A549 (cell line): ENCODE measurements at places on chromosomes 1 and 21.
A peak's percentile ranks its signal among the peaks of the same experiment; 100 is the strongest.

DNA sequence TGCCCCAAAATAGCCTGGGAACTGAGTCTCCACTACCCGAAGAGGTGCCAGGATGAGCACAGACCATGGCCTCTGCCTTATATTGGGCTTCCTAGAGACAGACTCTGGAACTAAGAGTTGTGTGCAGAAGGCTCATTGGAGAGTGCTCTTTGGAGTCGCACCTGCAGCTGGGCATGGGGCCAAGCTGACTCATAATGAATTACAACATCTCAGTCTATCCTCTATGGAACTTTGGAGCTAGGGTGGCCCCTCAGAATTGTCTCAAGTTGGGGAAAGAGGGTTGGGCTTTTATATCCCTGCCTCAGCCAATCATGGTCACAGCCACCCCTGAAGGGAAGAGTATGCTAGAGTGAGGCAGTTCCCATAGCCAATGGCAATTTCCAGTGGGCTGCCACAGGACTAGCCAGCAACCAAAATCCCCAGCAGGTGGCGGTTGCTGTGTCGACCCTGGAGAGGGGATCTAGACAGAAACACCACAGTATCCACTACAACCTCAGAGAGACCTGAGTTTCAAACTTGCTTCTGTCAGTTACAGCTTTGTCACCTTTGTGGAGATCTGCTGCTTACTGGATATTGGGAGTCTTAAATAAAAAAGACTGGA is 93.8 kb downstream of the DMRTA2 start:
- no peak for DNase-seq

GRCh38 chr1:174060090-174060489 is 37.9 kb upstream of the RC3H1 start:
- no peak for DNase-seq

DNA sequence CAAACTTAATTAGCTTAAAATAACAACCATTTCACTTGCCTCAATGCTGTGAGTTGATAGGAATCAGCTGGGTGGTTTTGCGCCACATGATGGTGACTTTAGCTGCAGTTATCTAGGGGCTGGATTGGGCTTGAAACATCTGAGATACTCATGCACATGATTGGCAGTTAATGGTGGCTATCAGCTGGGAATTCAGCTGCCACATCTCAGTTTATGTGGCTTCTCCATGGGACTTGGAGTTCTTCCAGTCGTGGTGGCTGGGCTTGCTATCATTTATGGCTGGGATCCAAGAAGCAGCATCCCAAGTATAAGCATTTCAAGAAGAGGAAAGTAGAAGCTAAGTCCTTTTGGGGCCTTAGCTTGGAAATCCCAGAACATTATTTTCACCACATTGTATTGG is 36.4 kb downstream of the PDC start:
- DNase-seq, result no peak

- no peak for DNase-seq
These were observed 44.2 kb downstream of the ACOT7 start for GRCh38 chr1:6349254-6349943.

- no peak for DNase-seq
These were observed 73.7 kb upstream of the NRIP1 start for GRCh38 chr21:15138490-15138889.

GRCh38 chr1:60657926-60658325 is 424.4 kb upstream of the NFIA start:
- DNase-seq, result no peak

- no peak for DNase-seq
These were observed 13.4 kb upstream of the OLFML3 start for GRCh38 chr1:113965703-113966412.

GRCh38 chr1:109595531-109595930 is 23.9 kb downstream of the GNAT2 start:
- no peak for DNase-seq

DNA sequence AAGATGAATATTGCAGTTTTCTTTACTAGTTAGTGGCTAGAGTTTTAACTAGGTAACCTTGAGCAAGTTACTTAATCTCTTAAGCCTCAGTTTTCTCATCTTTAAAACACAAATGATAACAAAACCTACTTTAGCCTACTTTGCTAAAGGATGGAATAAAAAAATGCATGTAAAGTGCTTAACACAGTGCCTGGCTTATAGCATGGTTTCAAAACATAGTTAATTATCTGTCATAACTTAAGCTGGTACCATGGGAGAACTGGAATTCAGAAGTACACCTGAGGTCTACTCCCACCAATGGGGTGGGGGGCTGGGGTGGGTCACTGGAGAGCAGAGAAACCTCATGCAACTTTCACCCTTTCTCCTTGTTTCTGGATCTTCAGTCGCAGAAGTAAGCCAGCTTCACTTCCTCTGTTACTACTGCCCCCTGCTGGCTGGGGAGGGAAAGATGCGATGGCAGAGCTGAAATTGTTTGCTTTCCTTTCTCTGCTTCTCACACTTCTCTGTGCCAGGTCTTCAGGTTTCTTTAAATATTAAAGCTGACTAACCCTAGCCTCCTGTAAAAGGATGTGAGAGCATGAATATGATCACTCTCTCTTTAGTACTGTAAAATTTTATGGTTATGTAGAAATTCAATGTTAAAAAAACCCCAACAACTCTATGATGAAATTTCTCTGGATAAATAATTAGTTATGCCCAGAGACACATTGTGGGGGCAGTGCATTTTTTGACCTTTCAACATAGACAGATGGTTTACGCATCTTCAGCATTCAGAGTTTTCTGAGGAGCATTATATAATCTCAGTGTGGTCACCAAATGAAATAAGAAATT is 324.2 kb downstream of the HLX start:
- DNase-seq, result peak; percentile 51

- no peak for DNase-seq
These were observed 22.8 kb upstream of the RNU1-4 start for GRCh38 chr1:16717336-16718098.

GRCh38 chr1:170296642-170297041 is 150.9 kb downstream of the NTMT2 start:
- DNase-seq, result no peak

DNA sequence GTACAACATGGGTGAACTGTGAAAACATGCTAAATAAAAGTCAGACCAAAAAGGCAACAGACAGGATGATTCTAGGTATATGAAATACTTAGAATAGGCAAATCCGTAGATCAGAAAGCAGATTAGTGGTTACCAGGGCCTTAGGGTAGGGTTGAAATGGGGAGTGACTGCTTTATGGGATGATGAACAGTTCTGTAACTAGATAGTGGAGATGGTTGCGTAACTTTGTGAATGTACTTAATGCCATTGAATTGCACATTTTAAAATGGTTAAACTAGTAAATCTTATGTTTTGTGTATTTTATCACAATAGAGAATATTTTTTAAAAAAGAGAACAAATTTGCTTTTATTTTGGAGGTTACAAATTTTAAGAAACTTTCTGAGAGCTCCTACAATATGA is 17.4 kb downstream of the ZNF326 start:
- DNase-seq, result no peak

- no peak for DNase-seq
These were observed 34.7 kb downstream of the RGS5 start for GRCh38 chr1:163168053-163168452.

- DNase-seq, result no peak
These were observed 565.2 kb downstream of the NEGR1 start for GRCh38 chr1:71717186-71717585.

GRCh38 chr1:221711063-221711577 is 30.8 kb downstream of the DUSP10 start:
- DNase-seq, result no peak

GRCh38 chr1:15046487-15047165 is 106.9 kb upstream of the TMEM51 start:
- DNase-seq, result peak; percentile 60

DNA sequence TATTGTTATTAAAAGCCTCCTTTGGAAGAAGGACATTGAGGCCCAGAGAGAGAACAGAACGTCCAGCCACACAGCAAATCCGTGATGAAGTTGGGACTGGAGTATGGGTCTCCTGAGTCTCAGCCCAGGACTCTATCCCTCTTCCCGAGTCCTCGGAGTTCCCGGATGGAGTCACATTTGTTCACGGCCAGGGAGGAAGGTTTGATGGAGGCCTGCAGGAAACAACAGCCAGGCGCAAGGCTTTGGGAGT is 357 bp upstream of the TXLNA start:
- no peak for DNase-seq

DNA sequence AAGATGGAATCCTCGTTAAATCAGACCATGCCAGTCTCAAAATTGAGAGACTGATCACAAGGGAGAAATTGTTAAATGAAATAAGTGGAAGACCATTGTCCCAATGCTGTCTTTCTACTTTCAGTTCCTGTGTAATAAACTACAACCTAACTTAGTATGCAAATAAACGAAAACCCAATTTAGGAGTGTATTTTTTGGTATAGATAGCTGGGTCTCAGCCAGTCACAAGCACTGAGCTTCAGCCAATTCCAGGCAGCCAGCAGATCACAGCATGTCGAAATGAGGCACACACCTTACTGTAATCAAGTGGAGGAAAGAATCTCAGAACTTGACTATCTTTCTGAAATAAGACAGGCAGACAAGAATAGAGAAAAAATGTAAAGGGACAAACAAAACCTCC is 33.0 kb upstream of the VN1R5 start:
- DNase-seq, result no peak

DNA sequence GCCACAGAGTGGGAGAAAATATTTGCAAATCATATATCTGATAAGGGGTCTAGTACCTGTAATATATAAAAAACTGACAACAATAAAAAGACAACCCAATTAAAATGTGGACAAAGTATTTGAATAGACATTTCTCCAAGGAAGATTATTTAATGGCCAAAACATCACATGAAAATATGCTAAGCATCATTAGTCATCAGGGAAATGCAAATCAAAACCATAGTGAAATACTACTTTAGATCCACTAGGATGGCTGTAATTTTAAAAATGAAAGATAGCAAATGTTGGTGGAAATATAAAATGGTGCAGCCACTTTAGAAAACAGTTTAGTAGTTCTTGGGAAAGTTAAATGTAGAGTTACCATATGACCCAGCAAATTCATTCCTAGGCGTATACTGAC is 118.7 kb upstream of the KIF26B start:
- no peak for DNase-seq

DNA sequence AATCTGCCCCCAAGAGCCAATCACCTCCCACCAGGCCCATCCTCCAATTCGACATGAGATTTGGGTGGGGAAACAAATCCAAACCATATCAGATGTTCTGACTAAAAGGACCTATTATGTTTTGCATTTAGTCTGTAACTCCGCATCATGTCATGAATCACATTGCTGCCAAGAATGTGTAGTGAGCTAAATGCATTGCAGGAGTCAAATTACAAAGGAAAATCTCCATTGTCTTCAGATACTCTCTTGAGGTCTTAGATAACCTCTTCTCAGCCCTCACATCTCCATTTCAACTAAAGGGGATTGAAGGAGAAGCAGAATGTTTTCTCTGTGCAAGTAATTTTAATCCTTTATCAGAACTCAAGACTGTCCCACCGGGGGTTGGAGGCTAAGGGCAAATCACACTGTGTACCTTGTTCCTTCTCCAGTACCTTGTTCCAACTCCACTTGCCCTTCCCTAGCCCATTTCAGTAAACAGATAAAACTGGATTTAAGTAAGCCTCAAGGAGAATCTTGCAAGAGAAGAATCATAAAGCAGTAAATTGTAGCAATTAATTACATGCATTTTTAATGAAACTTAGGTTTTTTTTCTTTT is 34.1 kb downstream of the EXTL2 start:
- DNase-seq, result no peak
